NT2/D1 (cell line): ENCODE measurements at places on chromosomes 6 and 20.

- DNase-seq: no peak
Measured at GRCh38 chr6:36546308-36546919, 865 bp downstream of the STK38 start.

DNA sequence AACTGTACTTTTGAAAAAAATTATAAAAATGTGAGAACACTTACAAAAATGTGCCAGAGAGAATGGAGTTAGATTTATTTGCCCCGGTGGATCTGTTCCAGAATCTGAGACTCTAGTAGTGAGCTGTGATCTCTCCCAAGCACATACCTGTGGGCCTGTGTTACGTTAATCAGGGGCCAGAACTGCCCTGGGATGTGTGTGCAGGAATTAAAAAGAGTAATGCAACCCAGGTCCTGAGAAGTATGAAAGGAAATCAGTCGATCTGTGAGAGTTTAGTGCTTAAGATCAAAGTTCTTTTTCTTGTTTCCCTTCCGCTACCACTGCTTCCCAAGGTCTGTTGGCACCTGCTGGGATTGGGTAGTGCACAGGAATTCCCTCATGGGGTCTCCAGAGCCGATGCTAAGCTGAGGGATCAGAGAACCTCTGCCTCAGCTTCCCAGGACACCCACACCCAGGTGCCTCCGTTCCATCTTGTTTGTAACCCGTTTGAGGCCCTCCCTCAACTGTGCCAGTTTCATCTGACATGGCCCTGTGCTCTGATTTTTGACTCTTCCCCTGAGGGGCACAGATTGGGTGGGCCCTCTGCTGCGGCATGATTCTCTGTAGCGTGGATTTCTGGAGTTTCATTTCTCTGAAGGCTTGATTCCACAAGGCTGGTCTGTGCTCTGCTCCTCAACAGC, 87.7 kb downstream of the RREB1 start:
- DNase-seq: no peak

DNA sequence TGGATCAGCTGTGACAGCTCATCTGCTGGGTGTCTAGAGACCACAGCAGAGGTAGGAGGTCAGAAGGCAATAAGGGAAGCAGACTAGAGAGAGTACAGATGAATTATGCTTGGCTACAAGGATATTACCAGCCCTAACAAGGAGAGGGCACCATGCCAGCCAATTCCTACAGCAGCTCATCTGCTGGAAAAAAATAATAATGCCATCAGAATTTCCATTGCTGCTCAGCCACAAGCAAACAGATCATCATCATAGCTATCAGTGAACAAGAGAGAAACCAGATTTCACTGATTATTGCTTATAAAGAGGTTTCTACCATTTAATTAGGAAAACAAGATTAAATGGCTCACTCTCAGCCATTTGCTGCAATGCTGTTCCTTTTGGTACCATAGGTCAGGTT, 66.5 kb downstream of the PSMG4 start:
- no peak for DNase-seq

DNA sequence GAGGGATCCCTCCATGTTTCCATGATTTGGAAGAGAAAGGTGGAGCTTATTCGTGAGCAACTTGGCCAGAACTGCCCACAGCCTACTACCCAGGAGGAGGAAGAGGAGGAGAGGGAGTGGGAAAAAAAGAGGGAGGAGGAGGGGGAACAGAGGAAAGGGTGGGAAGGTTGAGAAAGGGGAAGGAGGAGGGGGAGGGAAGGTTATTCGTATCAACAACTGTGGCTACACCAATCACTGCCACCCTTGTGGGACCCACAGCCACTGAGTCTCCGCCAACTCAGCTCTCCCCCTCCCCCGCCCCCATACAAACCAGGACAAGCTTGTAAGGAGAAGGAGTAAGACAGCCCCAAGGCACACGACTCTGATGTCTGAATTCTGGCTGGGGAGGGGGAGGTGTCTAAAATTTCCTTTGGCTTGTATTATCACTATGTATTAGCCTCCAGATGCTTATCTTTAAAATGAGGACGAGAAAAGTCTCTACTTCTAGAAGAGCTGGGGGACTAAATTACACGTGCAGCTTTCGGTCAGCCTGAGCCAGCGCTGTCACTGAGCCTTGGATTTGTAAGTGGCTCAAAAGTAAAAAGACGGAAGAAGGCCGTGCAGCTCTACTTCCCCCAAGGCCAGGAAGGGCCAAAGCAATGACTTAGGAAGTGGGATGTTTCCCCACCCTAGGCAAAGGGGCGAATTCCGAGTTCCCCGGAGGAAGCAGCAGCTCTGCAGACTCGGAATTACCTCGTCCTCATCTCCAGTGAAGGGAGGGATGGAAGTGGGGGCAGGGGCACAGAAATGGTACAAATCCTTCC, 1.0 kb downstream of the FKBP1A start:
- DNase-seq: no peak

DNA sequence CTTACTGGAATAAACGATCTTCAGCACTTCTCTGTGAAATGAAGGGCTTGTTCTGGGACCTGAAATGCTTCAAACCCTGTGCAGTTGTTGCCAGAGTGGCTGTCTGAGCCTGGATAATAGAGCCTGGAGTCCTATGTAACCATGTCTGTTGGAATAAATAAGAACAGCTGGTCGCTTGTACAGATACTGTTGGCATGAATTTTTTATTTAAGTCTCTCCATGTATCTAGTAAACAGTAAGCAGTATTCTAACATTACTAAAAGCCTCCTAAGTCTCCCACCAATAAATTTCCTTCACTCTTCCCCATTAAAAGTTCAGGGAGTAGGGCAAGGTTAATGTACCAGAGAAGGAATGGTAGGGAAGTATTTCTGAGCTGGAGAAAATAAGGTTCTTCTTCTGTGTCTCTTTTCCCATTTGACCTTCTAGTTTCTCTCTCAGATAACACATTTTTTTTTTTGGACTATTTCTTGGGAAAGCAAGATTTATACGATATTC, 227.5 kb downstream of the PRL start:
- no peak for DNase-seq

DNA sequence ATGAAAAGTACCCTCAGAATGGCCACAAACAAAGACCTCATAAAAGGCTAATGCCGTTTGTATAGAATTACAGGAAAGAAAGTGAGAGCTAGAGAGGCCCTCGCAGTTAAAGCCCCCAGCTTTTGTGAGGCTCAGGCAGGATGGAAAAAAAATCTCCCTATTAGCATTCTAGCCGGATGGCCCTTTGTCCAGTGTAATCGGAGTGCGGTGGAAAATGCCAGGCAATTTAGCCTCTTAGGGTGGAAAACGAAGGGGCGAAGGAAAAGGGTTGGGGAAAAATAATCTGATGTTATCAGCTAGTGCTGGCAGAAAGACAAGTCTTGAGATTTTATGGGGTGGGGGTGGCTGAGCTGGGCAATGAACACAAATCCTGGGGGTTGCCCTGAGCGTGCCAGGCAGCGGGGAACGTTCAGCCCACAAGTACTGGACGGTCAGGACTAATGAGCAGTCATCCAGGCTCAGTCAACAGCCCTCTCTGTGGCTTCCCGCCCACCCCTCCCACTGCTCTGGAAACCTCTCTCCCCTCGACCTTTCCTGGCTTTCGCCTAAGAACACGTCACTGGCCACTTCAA, 92.4 kb downstream of the PSMG4 start:
- DNase-seq: no peak

GRCh38 chr20:54347166-54347833, 128.1 kb upstream of the DOK5 start:
- DNase-seq: no peak

DNA sequence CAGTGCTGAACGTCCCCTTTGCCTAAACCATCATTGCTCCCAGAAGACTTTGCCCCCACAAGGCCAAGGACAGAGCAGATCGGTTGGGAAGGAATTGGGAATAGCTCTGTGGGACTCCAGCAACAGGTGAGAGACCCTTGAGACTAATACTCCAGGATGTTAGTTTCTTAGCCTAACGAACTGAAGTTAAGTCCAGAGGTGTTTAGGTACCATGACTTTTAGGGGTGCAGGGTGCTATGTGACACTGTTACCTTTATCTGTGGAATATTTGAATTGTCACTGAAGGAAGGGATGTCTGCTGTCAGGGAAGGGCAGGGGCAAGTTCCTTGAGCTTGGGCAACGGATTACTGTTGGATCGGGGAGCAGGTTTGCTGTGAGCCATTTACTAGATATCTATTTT, 1.9 kb downstream of the BLCAP start:
- DNase-seq: no peak

DNA sequence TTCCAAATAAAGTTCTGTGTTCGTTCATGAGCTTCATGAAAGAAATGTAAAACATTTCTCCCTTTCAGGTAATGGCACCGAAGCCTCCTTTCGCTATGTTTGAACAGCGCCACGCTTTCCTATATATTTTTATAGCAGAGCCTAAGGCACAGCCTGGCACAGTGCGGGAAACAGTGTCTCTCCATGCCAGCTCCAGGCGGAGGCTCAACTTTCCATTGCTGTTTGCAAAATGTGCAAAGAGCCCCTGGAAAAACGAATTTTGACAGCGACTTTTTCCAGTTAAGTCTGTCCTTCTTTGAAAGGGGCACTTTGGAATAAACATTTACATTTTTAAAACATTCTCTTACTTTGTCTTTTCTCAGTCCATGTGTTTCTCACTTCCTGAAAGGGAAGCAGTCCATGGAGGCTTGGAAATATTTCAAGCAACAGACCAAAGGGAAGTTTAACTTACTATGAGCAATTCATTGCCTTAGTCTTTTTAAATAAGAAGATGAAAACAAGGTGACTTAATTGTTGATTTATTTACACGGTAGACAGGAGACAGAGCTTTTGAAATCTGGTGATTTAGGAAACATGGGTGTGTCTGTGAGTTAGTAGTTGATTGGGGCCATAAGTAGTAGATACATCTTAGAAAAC, 769 bp downstream of the CCN6 start:
- DNase-seq: no peak

- DNase-seq: no peak
Measured at GRCh38 chr6:146709036-146709622, 110.4 kb downstream of the ADGB start.

- DNase-seq: no peak
Measured at GRCh38 chr6:151546941-151547659, 53.3 kb downstream of the CCDC170 start.

DNA sequence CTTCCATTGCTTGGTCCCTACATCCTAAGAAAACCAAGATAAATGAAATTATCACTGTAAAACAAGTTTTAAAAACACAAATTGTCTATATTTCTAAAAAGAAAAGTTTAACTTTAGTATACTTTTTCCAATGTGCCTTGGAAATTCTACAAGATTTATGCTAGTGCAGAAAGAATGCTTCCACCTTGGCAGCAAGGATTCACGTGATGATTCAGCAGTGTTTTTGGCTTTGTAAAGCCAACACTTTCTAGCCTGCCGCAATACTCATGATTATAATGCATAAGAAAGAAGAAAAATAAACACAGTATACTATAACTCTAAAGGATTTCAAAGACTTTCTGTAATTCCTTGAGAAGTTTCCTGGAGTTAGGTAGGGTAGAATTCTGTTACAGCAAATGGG, 442.7 kb downstream of the TENT5A start:
- no peak for DNase-seq

DNA sequence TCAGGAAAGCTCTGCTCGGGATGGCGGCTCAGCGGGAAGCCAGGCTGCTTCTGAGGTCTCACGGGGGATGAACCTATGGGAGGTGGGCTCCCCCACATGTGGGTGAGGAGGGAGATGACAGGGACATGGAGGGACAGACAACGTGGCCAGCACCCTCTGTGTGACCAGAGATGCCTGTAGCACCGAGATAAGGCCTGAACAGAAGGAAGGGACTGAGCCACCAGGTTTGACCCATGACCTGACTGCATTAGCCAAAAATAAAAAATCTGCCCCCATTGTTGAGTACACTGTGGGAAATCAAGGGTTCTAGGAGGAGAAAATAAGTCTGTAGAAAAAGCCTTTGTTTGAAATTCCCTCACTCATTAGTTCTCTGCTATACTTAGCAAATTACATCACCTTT, 105.7 kb downstream of the RNASET2 start:
- no peak for DNase-seq

DNA sequence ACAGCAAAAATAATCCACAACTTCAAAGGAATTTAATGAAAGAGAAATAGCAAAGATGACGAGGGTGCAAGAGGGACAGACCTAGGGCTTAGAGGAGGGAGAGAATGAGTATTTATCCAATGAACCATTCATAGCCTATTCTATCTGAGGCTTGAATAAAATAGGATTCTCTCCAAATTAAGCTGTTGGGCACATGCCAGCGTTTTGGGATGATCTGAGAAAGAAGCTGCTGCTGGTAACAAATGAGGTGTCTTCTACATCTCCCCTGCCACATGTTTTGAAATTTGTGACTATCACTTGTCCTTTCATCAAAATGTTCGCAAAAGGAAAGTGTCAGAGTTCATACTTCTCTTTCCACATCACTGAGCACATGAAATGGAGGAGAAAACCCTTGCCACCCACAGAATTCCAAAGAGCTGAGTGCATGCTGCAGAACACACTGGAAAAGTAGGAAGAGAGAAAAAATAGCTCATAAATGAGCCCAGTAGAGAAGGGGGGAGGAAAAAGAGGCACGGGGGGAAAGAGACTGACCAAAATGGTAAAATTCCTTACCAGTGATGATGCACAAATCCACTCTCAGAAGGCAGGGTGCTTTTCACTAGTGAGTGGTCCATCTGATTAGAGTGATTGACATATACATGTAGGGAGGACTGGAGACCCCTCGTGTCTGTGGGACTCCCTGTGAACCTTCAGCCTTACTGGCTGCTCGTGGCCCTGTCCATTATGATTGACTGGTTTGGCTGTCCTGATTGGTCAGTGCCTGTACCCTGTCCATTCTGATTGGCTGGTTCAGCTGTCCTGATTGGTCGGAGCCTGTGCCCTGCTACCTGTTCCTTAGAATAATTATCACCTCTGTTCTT, 180.5 kb downstream of the OGFRL1 start:
- DNase-seq: no peak

DNA sequence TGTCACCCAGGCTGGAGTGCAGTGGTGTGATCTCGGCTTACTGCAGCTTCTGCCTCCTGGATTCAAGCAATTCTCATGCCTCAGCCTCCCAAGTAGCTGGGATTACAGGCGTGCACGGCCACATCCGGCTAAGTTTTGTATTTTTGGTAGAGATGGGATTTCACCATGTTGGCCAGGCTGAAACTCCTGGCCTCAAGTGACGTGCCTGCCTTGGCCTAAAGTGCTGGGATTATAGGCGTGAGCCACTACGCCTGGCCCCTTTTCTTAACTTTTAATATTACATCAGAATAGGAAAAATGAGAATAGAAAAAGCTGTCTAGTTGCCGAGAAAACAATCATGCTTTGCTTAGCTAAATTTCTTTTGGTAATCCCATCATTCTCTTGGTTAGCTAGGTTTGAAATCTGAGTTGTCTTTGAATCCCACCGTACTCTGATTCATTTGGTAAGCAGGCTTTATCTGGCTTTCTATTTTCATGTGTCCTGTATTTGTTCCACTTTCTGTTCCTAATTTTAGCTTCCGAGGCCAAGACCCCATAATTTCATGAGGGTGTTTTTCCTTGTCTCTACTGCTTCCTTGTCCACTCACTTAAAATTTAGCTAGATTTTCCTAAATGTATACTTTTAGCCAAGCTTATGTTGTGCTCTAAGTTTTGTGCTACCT, 83.5 kb downstream of the NCOA3 start:
- no peak for DNase-seq

- DNase-seq: no peak
Measured at GRCh38 chr20:19492116-19492515, 265.9 kb upstream of the RIN2 start.

- DNase-seq: no peak
Measured at GRCh38 chr20:57413986-57414385, 22.8 kb downstream of the RBM38 start.

- DNase-seq: no peak
Measured at GRCh38 chr6:87825821-87826221, 123.8 kb upstream of the AKIRIN2 start.
